ENCODE measurements at places on chromosomes 4 and X.

DNA sequence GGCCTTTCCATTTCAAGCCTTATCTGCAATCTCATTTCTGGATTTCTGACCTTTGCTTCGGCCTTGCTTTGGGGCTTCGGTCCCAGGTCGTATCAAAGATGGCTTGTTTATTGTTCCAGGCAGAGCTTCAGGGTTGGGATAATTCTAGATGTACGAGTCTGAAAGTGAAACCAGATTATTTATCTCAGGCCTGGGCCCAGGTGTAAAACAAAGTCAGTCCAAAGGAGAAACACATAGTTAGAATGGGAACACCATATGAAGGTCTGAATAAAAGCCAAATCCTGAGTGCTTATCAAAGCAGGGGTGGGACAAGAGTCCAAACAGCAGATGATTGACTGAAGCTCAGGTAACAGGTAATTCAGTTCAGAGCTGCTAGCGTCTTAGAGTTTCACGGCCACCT is 17.1 kb downstream of the PRIMPOL start:
- DNase-seq = no peak

- DNase-seq = no peak
Observed at GRCh38 chrX:2416851-2417604, 83.7 kb downstream of the DHRSX start.

DNA sequence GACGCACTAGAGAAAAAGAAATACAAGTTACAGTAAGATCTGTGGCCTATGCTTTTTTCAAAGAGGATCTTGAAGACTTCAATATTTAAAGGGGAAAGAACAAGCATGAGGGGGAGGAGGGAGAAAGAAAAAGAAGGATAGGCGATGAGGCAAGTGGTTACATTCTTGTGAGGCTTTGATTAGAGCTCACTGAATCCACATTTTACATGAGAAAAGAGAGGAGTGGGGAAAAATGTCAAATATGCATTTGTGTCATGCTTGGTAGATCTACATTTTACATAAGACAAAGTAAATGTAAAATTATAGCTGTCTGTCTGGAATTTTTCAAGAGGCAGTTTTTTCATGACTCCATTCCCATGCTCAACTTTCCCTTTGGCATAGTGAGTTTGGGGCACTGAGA is 965.9 kb downstream of the FSTL5 start:
- no peak for DNase-seq

GRCh38 chr4:165481053-165481835 is 102.4 kb downstream of the CPE start:
- DNase-seq = no peak

- no peak for DNase-seq
Observed at GRCh38 chrX:9687899-9688298, 77.7 kb downstream of the GPR143 start.

DNA sequence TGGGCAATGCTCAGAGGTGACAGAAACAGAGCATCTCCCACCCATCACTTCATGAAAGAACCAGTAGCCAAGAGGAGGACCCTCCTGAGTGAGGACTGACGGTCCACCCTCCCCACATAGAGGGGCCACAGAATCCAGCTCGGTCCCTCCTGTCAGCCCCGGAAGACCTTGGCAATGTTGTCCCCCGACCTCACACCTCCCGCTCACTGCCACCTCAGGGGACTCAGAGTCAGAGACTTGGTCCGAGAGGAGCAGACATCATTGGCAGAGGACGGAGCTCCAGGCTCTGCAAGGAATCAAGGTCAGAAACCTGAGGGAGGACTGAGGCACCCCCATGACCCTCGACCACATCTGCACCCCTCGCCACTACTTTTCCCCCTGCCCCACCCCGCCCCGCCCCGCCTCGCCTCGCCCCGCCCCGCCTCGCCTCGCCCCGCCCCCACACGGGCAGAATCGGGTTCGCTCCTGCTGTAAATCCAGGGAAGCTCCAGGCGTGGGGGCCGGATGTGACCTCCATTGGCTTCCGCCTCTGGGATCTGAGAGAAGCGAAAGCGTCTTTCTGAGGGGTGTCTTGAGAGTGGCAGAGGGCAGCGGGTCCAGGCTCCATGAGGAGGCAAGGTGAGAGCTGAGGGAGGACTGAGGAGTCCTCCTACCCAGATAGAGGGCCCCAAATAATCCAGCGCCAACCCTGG is at the start of gene MAGEA11:
TSS of gene MAGEA11 (plus strand) at position 516 of the 692 bp plus-strand sequence. CDS start 1,100 bp downstream, outside the sequence.
- DNase-seq = no peak

DNA sequence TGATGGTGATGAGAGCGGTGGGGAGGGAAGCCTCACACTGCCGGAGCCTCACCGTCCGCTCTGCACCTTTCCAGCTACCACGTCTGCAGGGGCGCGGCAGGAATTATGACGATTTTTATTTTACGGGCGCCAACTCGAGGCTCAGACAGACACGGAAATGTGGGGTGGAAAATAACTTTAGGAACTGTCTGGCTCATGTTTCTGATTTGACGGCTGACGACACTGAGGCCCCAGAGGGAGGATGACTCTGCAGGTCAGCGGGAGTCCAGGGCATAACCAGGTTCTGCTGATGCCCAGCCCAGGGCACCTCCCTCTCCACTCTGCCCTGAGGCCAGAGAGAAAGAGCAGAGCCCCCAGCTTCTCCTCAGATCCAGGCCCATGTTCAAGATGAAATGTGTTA is 43.9 kb downstream of the C4orf50 start:
- DNase-seq = no peak

GRCh38 chr4:8070736-8071718 is 87.6 kb downstream of the ABLIM2 start:
- DNase-seq = no peak

DNA sequence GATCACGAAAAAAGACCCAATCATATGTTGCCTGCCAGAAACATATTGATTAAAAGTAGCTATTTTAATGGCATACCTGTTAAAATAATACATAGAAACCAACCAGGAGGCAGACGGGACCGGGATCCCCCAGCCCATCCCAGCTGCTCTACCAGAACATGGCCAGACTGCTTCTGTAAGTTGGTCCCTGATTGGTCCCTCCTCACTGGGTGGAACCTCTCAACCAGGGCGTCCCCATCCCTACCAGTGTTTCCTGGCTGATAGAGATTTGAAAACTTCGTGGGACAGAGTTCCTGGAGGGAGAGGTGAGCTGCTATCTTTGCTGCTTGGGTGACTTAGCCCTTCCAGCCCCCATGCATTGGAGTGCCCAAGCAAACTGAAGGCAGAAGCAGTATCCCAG is 256.2 kb downstream of the TRAM1L1 start:
- no peak for DNase-seq

DNA sequence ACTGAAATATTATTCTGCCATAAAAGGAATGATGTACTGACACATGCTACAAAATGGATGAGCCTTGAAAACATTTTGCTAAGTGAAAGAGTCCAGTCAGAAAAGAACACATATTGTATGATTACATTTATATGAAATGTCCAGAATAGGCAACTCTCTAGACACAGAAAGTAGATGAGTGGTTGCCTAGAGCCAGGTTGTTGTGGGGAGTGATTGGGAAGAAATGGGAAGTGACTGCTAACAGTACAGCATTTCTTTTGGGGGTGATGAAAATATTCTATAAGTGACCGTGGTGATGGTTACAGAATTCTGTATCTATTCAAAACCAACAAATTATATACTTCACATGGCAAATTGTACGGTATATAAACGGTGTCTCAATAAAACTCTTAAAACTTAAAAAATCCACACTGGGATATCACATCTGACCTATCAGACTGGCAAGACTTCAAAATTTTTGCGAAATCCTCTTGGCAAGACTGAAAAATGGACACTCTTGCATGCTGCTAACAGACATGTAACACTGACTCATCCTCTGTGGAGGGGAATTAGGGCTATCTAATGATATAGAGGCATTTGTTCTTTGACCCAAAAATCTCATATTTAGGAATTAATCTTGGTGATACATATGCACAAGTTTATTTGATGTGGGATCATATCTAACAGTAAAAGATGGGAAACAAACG is 71.8 kb downstream of the FAM13A start:
- DNase-seq = no peak

GRCh38 chrX:928606-929005 is 283.8 kb downstream of the CRLF2 start:
- no peak for DNase-seq

- DNase-seq = no peak
Observed at GRCh38 chrX:39445336-39445735, 644.1 kb downstream of the MID1IP1 start.

DNA sequence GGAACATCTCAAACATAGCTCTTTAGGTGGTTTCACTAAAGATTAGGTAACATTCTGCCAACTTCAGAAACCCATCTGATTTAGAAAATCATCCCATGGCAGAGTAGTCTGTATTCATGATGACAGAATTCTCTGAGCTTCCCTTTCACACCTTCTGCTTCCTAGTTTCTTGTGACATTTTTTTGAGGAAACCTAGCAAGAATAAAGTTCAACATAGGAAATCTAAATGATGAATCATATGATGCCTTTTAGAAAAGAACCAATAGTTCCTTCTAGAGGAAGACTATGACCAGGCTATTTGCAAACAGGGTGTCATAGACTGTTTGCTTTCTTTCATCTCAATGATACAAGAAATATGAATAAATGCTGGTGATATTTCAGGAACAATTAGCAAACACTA is 49.8 kb upstream of the CAMK2D start:
- no peak for DNase-seq

DNA sequence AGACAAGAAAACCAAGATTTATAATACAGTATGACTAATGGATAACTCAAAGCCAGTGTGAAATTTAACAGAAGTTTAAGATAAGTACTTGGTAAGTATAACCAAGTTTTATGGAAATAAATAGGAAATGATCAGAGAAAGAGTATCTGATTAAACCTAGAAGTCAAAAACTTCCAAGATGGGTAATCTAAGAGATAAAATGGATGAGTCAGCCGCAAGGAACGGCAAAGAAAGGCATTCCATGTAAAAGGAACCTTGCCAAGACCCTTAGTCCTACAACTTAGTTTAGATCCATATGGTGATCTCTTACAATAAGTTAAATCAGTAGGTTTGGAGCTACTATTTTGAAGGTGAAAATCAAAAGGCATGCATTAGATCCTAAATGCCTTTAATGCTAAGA is 34.8 kb downstream of the LIN54 start:
- DNase-seq = no peak

Data from Ammon's horn (tissue), 1 donor.